Stimulated activated CD4-positive, alpha-beta T cell treated with anti-CD3 and anti-CD28 coated beads, Interleukin-12 subunit alpha, Interleukin-12 subunit beta, amount 100 ng/mL, for 48 hours (primary cell): ENCODE measurements at places on chromosomes 5 and 9.
A peak's percentile ranks its signal among the peaks of the same experiment; 100 is the strongest.

DNA sequence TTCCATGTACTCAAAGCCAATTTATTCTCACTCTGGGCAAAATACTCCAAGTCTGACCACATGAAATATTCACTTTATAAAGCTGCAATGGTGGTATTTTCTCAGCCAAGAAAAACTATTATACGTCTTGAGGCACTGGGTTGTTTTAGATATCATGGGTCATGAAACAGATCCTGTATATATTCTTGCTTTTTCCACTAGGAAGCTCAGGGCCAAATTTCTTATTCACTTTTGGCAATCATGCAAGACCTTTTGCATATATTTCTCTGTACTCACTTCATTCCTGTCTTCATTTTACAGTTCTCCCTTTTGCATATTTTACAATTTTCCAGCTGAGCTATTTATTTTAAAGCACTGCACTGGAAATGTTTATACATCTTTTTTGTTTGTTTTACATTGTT, 49.8 kb downstream of the GABBR2 start:
- no peak for DNase-seq

DNA sequence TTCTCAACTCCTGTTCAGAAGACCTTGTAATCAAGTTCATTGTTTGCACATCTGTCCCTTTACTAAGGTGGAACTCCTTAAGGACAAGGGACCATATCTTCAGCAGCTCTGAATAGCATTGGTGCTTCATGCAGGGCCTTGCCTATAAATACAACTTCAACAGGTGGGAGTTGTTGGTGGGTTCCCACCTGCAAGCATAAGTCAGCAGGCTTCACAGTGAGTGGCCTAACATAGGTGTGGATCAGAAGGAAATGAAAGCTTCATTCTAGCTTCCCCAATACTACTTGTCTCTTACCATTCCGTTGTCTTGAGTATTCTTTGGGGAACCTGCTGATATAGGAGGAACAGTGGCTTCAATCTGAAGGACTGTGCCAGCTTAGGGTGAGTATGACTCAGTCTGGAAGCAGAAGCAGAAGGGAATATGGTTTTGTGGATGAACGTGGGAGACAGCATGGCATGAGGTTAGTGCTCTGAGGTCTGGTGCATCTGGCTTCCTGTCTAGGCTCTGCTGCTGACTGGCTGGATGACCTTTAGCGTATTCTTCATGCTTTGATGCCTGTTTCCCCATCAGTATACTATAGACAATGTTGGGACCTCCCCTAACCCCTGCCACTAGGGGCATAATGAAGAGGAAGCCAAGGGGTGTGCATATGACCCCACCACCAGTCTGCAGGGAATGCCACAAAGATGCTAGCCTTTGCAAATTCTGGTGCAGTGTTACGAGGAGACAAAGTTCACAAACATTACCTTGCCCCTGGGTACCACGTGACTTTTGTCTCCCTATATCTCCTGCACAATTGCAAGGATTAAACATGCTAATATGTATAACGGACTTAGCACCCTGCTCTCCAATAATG, 192.3 kb downstream of the PALM2AKAP2 start:
- no peak for DNase-seq

- no peak for DNase-seq
Measured at GRCh38 chr9:109769250-109769649, 10.7 kb upstream of the PALM2AKAP2 start.

- no peak for DNase-seq
Measured at GRCh38 chr9:133124123-133124906, 3.3 kb upstream of the RALGDS start.

DNA sequence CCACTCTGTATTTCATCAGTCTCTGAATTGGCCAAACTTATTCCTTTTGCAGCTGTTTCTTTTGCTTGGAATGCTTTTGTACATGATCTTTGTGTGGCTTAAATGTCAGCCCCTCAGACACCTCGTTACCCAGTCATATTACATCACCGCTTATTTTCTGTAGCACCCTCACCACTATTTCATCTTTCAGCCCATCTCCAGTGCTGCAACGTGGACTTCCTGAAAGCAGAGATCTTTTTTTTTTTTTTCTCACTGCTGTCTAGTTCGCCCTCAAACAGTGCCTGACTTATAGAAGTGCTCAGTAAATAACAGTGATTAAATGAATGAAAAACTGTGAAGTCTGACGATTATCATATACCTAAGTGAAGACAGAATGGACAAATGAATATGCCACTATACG, 835 bp downstream of the SRA1 start:
- DNase-seq = no peak

DNA sequence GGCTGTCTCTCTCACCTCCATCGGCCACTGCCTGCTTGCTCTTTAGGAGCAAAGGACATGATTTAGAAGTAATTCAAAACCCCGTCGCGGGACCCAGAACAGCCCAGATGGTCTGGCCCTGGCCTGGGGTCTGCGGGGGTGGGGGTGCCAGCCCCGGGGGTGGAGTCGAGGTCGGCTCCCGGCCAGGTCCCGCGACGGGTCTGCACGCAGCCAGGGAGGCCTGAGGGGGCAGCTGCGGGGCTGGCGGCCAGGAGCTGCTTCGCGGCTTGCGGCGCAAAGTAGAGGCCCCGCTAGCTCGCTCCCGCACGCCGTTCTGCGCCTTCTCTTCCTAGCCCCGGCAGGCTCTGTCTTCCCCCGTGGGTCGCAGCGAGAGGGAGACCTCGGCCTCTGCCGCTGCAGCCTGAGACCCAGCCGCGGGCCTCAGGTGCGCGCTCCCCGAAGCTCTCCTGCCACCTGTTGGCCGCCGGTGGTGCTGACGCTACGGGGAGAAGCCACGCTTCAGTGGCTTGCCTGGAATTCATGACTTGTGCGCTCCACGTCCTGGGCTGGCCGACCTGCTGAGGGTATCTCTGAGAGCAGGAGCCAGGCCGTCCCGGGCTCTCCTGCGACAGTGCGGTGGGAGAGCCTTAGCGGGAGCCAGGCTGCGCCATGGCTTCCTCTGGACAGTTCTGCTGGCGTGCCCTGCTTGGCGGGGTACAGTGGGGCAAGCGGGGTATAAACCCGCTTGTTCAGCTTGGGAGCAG, 157.2 kb upstream of the PITX1 start:
- peak; percentile 66 for DNase-seq

GRCh38 chr5:32736842-32737241, 25.7 kb downstream of the NPR3 start:
- DNase-seq = no peak

GRCh38 chr5:108736855-108737254, 10.8 kb upstream of the FER start:
- DNase-seq = no peak

DNA sequence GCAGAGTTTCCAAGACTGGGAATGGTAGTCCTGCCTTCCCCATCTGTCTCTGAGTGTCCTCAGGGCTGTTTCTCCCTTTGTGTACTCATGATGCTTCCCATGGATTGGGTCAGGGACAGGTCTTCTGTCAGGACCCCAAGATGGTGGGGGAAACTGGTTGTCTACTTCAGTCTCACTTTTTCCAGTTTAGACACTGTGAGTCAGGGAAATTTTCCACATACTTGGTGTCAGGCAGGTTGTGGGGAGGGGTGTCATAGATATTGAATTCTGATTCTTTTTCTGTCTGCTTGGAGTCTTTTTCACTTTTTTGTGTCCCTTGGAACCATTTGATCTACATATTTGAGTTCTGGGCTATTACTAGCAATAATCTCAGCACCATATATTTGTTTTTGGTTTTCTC, 10.3 kb downstream of the POLK start:
- DNase-seq = no peak

DNA sequence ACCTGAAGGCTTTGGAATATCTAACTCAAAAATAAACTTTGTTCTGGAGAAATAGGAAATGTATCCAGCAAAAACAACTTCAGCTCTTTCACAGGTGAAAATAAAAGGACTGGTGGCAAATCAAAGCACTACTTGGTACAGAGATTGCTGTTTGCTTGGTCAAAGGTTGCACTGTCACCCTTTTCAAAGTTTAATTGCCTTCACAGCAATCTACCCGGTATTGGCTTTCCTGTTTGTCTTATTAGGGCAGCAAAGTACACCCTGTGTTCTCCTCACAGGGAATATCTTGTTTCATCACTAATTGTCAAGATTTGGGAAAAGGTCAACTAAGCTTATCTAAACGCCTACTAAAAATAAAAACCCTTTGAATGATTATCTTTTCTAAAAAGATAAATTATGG, 214.1 kb upstream of the ADCY2 start:
- no peak for DNase-seq

- no peak for DNase-seq
Measured at GRCh38 chr9:96167011-96167410, 135.0 kb downstream of the HSD17B3 start.

DNA sequence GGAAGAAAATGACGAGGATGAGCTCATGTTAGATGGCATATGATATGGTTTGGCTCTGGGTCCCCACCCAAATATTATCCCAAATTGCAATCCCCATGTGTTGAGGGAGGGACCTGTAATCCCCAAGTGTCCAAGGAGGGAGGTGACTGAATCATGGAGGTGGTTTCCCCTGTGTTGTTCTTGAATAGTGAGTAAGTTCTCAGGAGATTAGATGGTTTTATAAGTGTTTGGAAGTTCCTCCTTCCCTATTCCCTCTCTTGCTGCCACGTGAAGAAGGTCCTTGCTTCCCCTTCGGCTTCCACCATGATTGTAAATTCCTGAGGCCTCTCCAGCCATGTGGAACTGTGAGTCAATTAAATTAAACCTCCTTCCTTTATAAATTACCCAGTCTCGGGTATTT, 10.1 kb downstream of the EDIL3 start:
- DNase-seq = no peak

DNA sequence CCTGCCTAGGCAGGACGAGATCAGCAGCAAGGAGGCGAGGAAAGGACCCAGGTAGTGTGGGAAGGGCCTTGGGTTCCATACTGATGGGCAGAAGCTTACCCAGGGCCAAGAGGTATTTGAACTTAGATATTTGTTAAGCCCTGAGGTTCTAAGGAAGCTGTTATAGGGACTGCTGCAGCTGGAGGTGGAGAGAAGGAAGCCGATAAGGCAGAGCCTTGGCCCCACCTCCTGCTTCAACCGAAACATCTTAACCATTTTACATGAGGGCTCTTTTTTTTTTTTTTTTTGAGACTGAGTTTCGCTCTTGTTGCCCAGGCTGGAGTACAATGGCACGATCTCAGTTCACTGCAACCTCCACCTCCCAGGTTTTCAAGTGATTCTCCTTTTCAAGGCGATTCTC, 8.6 kb upstream of the AQP3 start:
- DNase-seq = no peak

DNA sequence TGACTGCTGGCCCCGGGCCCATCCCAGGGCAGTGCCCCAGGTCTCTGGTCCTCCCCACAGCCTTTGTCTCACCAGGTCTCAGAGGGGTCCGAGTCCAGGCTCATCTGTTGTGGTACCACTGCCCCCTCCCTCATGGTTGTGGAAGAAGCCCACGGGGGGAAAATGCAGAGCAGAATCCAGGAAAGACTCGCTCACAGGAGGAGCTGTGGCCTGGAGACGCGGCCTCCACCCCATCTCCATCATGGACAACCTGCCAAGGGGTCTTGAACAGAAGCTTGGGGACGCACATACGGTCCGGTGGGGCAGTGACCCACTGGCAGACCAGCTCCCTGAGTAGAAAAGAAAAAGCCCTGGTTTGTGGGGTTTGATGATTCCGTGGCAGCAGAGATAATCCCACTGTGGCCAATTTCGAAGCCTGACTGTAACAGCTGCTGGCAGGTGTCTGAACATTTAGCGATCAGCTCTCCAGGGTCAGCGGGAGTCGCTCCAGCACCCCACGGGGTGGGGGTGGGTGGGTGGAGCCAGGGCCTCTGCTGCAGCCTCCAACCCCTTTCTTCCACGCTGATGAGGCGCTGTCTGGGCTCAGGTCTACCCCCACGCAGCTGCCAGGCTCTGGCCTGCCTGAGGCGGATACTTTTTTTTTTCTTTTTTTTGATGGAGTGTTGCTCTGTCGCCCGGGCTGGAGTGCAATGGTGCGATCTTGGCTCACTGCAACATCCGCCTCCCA, 1.9 kb upstream of the GRIN1 start:
- DNase-seq = no peak

- DNase-seq = no peak
Measured at GRCh38 chr9:37539634-37540033, 36.5 kb downstream of the FBXO10 start.

GRCh38 chr9:129172816-129173215, 5.2 kb downstream of the IER5L start:
- DNase-seq = no peak

- DNase-seq = no peak
Measured at GRCh38 chr5:7478459-7478858, 82.5 kb downstream of the ADCY2 start.

DNA sequence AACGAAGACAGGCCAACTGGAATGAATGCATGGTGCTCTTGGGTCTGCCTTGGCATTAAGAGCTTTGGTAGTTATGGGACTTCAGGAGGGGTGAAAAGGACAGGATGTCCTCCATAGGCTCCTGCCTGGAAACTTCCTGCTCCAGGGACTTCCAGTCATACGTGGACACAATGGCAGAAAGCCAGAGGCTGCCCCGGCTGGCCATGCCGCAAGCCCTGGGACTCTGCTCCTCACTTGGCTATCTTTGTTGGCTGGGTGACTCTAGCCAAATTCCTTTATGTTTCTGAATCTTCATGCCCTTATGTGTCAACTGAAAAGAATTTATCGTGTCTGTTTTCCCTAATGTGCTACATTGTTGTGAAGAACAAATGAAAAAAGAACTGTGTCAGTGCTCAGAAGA, 136.9 kb downstream of the SIL1 start:
- no peak for DNase-seq

- DNase-seq = no peak
Measured at GRCh38 chr5:91424638-91425436, 41.7 kb upstream of the ARRDC3 start.
